ENCODE measurements at places on chromosomes 6 and 20. TPM values are rescaled to one million over a fixed set of nuclear protein-coding genes. Genes with fewer than 3 reads are reported as not detected.

BMP7 gene
- total RNA-seq, result not detected

DPM1 gene
- total RNA-seq, result 52.3 TPM

C6orf58 gene
- total RNA-seq, result not detected

GJA10 gene
- total RNA-seq, result not detected

DDX43 gene
- 0.99 TPM for total RNA-seq

BFSP1 gene
- 3.5 TPM for total RNA-seq

DCDC2 gene
- not detected for total RNA-seq

DYNLT1 gene
- total RNA-seq, result 138 TPM

CDSN gene
- not detected for total RNA-seq

CDC40 gene
- total RNA-seq, result 21.8 TPM

NT5E gene
- total RNA-seq, result 67.2 TPM

TRDN gene
- not detected for total RNA-seq

SMPDL3A gene
- 19.6 TPM for total RNA-seq

SLC17A4 gene
- not detected for total RNA-seq

C6orf47 gene
- total RNA-seq, result 26.3 TPM

GABRR1 gene
- not detected for total RNA-seq

CASS4 gene
- 0.49 TPM for total RNA-seq

OPRL1 gene
- total RNA-seq, result 0.63 TPM

STMND1 gene
- total RNA-seq, result not detected
